ENCODE measurements at places on chromosomes 3 and 15. TPM values are rescaled to one million over a fixed set of nuclear protein-coding genes. Genes with fewer than 3 reads are reported as not detected.

DNA sequence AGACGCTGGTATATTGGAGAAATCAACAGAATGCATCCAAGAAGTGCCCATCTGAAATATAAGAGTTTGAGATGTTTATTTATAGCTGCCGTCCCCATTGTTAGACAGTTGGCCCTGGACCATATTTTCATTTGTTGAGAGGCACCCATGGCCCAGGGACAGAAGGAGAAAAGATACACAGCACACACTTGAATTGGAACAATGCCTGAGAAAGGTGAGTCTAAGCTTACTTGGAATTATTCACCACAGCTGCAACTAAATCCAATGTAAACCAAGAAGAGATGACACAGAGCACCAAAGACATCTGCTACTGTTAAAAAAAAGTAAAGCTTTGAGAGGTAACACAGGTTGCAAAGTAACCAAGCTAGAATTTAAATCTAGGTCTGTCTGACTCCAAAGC is 525.5 kb upstream of the NAALADL2 start:
- no peaks in the 10 kb centered on the region for H3K4me1 ChIP-seq
- DNase-seq: no peak
- H3K27me3 ChIP-seq: no peaks in the 10 kb centered on the region
- H3K36me3 ChIP-seq: no peaks in the 10 kb centered on the region

DNA sequence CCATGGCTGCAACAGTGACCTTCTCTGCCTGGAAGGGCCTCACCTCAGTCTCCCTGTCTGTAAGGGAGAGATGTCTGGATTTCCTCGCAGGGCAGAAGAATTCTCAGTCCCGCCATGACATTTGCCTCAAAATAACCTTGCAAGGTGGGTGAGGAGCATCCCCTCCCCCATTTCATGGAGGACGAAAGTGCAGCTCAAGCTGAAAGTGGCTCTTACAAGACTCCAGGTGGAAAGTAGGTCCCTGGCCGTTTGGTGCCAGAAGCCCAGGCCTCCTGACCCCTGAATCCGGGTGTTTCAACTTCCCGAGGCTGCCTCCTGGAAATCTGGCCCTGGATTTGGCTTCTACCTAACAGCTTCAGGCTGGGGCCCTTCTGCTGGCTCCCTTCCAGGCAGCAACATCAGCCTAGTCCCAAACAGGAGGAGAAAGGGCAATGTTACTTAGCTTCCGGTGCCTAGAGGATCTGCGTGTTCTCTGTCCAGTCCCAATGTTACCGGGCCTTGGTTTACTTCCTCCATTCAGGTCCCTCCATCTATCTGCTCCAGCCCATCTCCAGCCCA is 769 bp upstream of the CSPG4 start:
- peak overlapping the region; percentile 99 for H3K27ac ChIP-seq
- no peaks in the 10 kb centered on the region for H3K27me3 ChIP-seq
- H3K4me1 ChIP-seq: peaks cover 17% of the 10 kb centered on the region
- DNase-seq: no peak

DNA sequence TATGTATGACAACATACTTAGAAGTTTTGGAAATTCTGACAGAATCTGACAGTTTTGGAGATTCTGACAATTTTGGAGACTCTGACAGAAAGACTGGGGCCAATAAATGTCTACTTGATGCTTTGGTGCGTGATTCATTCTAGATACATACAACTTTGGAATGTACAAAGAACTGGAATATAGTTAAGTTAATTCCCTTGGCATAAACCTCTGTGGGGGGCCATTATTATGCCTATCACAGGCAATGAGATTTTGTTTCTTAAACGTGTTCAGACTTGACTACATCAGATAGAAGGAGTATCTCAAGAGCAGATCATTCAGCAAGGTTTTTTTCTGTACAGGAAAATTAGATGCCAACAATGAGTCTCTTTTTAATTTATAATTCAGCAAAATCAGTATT is 617.6 kb upstream of the ZNF717 start:
- H3K4me3 ChIP-seq: no peak overlapping the region
- no peaks in the 10 kb centered on the region for H3K36me3 ChIP-seq
- no peak for DNase-seq
- H3K4me1 ChIP-seq: no peaks in the 10 kb centered on the region

GRCh38 chr3:179455954-179456353 is 4.7 kb upstream of the GNB4 start:
- no peaks in the 10 kb centered on the region for H3K4me1 ChIP-seq
- H3K4me3 ChIP-seq: no peak overlapping the region
- no peaks in the 10 kb centered on the region for H3K27me3 ChIP-seq
- H3K27ac ChIP-seq: no peak overlapping the region

DNA sequence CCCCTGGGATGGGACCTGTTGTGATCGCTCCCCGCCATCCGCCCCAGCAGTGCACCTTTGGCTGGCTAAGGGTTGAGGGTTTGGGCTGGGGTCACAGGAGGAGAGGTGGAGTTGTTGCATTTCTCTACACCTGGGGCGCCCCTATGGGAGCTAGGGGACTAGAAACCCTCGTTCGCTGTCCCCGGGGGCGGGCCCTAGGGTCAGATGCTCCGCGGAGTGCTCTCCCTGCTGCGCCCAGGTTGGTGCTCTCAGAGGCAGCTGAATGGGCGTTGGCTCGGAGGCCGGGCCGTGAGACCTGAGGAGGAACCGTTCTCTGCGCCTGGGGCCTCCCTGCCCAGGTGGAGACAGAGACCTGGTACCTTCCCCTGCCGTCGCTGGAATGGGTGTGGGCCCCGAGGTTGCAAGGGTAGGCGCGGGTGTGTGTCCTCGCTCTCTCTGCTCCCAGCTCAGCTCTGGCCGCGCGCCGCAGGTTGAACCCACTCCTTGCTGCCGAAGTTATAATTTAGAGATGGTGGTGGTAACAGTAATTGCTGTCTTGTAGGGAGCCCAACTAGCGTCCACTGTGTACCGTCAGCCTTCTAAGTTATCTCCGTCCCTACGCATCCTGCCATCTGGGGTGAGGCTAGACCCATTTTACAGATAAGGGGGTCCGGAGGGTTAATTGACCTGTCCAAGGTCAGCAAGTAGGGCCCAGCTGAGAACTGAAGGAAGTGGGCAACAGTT is 965 bp downstream of the FLNB start:
- H3K27me3 ChIP-seq: no peaks in the 10 kb centered on the region
- no peak for DNase-seq
- peak overlapping the region; percentile 90 for H3K4me3 ChIP-seq
- no peaks in the 10 kb centered on the region for H3K36me3 ChIP-seq
- H3K27ac ChIP-seq: peak overlapping the region; percentile 80
- H3K4me1 ChIP-seq: peaks cover 39% of the 10 kb centered on the region

SI gene
- not detected for total RNA-seq

CYP19A1 gene
- total RNA-seq: 0.54 TPM

SYNPR gene
- not detected for total RNA-seq

INKA1 gene
- total RNA-seq: 9.2 TPM

GOLGA6B gene
- not detected for total RNA-seq

SCAMP2 gene
- total RNA-seq: 84.5 TPM

Data from thoracic aorta (tissue), 2 donors.